ENCODE measurements at places on chromosomes 16 and 17.
A peak's percentile ranks its signal among the peaks of the same experiment; 100 is the strongest.

DNA sequence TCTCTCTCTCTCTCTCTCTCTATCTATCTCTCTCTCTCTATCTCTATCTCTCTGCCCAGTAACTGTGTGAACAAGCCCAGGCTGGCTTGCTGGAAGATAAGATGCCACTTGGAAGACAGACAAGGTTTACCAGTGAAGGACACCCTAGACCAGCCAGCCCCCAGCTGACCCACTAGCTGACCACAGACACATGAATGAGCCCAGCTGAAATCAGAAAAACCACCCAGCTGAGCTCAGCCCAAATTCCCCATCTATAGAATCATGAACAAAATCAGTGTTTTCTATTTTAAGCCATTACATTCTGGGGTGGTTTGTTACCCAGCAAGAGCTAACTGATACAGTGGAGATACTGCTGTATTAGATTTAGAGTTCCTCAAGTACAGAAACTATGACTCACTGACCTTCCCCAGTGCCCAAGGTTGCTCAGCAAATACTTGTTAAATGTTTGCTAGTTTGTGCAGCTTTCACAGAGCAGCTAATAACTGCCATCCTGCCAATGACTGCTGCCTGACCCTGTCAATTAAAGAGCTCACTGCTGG, 18.0 kb downstream of the EMP2 start:
- no peak for DNase-seq

GRCh38 chr17:31561469-31562375, 170.2 kb downstream of the RAB11FIP4 start:
- DNase-seq: no peak

DNA sequence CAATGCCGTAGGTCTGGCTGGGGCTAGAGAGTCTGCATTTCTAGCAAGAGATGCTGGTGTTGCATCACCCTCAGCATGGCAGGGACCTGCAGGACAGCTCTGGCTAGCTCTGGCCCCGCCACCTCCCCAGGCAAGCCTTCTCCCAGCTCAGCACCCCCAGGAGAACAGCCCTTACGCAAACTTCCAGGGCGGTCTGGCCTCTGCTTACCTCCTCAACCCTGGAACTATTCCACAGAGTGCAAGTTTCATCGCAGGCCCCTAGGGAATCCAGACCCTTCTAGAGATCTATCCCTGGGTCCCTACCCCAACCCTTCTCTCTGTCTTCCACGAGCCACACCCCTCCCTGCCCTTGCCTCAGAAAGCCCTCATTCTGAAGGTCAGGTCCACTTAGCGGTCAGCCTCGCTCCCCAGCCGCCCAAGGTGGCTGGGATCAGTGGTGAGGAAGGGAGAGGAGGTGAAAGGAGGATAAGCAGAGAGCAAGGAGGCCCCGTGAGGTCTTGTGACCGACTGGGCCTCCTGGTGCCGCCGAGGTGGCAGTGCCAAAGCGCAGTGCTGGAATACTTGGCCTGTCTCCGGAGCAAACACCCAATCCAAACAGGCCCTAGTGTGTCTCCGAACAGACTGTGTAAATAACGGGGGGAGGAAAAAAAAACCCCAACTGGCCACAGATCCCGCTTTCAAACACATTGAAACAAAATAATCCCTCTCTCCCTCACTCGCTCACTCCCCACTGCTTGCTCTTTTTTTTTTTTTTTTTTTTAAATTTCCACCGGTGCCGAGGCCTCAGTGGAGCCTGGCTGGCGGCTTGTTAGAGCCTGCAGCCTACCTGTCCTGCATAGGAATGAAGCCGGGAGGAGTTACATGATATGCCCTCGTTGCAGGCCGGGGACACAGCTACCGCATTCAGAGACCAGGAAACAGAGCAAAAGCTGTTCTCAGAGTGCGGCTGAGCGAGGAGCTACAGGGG, 380.9 kb downstream of the SOX9 start:
- DNase-seq: no peak

- no peak for DNase-seq
These were observed 52.3 kb downstream of the MSI2 start for GRCh38 chr17:57308543-57309186.

GRCh38 chr16:12664164-12664733, 139.4 kb downstream of the CPPED1 start:
- no peak for DNase-seq

GRCh38 chr17:81513753-81514488, 1.3 kb upstream of the ACTG1 start:
- DNase-seq: peak; percentile 68

- no peak for DNase-seq
These were observed 4.6 kb downstream of the CLUH start for GRCh38 chr17:2706911-2707510.

DNA sequence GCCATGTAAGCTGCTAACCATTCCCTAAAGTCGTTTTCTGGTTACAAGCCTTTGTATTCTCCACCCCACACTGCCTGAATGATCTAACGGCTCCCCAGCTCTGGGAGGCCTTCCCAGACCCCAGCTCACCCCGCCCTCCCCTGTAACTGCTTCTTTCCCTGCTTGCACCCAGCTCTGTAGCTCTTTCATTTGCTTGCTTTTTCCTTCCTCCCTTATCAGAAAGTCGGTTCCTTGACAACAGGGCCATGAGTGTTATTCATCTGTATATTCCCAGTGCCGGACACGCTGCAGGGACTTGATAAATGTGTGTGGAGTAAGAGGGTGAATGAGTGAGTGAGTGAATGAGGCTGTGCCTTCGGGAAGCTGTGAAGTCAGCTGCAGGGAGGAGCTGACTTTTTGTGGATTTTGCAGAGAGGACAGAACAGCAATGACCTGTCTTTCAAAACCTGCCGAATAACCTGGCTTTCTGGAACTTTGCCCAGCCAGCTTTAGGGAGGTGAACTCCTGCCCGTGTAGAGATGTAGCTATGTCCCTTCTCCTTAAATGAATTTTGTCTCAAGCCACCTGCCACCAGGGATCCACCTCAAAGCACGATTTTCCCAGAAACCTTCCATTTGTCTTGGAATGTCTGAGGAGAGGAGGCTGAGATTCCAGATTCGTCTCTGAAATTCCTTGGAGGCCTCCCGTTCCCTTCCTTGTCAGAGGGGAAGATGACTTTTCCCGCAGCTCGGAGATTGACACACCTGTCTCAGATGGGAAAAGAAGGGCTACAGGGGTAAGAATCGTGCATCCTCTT, 20.0 kb upstream of the CACNG4 start:
- no peak for DNase-seq

DNA sequence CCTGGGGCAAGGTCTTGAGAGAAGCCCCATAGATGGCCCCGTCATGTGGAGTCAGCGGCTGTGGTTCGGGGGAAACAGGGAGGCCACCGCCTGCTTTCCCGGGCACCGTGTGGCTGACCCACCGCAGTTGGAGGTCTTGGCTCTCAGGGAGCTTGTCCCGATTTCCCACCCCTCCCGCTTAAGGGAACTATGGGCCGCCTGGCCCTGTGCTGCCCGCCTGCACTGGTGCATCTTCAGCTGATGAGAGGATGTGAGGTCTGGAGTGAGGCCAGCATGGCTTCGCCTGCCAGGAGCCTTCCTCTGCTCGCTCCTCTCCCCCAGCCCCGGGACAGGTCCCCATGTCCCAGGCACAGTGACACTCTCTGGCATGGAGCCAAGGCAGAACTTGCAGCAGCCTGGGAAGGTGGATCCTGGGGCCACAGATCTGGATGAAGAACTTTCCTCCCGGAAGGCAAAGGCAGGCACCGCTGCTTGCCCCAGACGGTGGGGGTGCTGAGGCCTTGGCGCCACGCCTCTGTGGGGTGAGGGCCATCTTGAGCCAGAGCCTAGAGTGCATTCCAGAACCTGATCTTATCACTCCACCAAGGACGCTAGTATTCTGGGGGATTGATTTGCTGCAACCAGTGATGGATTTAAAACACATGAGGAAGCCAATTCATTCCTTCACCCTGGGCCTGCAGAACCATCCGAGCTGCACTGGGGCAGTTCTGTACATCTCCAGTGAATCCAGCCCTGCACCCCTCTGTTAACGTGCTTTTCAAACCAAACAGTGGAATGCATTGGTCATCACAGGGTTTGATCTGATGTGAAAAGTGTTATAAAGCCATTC, 178.6 kb upstream of the TNRC6C start:
- DNase-seq: no peak

GRCh38 chr17:61822326-61823285, 40.7 kb downstream of the BRIP1 start:
- no peak for DNase-seq

DNA sequence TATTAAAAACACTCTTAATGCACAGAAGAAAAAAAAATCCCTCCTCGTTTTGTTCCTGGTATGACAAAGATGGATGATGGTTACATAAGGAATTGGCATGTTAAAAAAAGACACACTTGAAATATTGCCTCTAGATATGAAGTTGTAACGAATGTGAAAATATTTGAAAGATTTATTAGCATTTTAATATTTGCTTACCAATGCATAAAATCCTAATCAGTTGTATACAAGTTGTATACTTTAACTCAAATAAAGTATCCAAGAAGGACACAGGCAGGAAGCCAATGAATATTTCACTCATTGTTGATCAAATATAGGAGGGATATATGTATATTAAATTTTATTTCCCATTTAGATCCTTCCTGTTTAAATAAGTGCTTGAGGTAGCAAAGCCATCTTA, 850.8 kb upstream of the RBFOX1 start:
- DNase-seq: no peak

- DNase-seq: peak; percentile 49
These were observed 75.5 kb downstream of the BMERB1 start for GRCh38 chr16:15509593-15510535.

- no peak for DNase-seq
These were observed 69.9 kb downstream of the SRCIN1 start for GRCh38 chr17:38535886-38536285.

DNA sequence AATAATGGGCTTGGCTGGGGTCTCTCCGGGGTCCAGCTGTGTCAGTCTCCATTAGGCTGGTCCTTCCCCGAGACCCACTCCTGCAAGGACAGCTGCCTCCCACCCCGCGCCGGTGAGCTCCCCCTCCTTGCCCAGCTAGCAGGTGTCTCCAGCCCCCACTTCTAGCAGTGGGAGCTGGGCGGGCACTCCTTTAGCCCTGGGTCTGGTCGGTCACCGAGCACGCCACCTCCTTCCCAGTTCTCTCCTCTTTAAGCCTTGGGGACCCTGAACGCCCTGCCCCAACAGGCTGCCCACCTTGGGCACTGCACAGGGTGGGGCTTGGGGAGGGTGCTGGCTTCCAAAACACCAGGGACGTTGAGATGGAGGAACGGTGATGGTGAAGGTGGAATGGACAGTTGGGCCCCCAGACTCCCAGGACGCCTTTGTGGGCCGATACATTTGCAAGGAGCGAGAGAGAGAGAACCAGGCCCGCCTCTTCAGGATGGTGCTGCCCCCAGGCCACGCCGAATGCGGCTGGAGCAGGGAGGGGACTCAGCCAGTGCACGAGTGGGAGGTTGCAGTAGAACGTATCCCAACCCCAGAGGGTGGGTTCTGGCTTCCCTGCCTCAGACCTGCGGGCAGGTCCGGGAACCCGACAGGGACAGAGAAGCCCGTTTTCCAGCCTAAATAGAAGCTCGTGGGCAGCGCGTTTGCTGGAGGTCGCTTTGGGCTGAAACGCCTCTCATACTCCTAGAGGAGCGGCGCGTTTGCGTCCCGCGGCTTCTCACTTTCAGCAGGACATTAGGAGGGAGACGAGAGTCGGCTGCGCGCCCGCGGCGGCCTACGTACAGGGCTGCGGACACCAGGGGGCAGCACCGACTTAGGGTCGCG, 10.7 kb downstream of the TBX2 start:
- peak; percentile 86 for DNase-seq
